ENCODE measurements at places on chromosomes 2 and 18. TPM values are rescaled to one million over a fixed set of nuclear protein-coding genes. Genes with fewer than 3 reads are reported as not detected.

Gene SEMA4C
- total RNA-seq = 153 TPM

Gene MBD5
- 26.9 TPM for total RNA-seq

Gene CYS1
- total RNA-seq = 1.5 TPM

Gene LOXHD1
- not detected for total RNA-seq

Gene GPR155
- 86.5 TPM for total RNA-seq

Gene SRD5A2
- under 0.01 TPM for total RNA-seq

Gene RAB10
- total RNA-seq = 102 TPM

Gene TOGARAM2
- total RNA-seq = not detected

Gene FIGN
- total RNA-seq = 8.0 TPM

Gene MBOAT2
- total RNA-seq = 22.3 TPM

Gene SMAD7
- 5.2 TPM for total RNA-seq

Gene ZSWIM2
- not detected for total RNA-seq

Gene SLC11A1
- 0.36 TPM for total RNA-seq

Gene GPR45
- not detected for total RNA-seq

Gene CPO
- not detected for total RNA-seq

Gene RNU2-63P
- not detected for total RNA-seq

Gene ESPNL
- total RNA-seq = not detected

Gene ATP8B1
- total RNA-seq = 1.9 TPM

Gene PLCL1
- 7.6 TPM for total RNA-seq

Gene TBR1
- under 0.01 TPM for total RNA-seq

Gene PAIP2B
- total RNA-seq = 0.33 TPM

Gene LIMS3
- 0.15 TPM for total RNA-seq

Gene SLC5A7
- not detected for total RNA-seq

Gene MAL
- total RNA-seq = 62.9 TPM

Gene CYP27C1
- not detected for total RNA-seq

Gene TLX2
- total RNA-seq = not detected

Gene KIF5C
- 1.5 TPM for total RNA-seq

Gene RNF125
- 1.4 TPM for total RNA-seq

Gene TCF23
- not detected for total RNA-seq
